ENCODE measurements at places on chromosomes 11 and 22.

DNA sequence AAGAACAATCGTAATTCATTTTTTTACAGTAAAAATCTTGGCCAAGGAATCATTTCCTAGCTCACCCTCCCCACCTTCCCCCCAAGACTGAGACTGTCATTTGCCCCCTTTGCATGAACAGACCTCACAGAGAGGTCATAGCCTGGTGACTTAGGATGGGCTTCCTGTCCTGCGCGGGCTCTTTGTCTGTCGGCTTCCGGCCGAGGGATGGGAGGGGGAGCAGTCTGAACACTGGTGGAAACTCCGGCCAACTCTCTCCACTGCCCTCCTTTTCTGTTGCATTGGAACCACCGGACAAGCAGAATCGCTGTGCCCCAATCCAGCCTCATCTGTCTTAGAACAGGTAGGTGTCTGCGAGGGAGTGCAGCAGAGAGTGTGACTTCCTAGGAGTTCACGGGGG is 41.7 kb downstream of the TEAD1 start:
- no peak for DNase-seq

GRCh38 chr11:104570078-104570701 is 328.1 kb downstream of the CASP12 start:
- DNase-seq = no peak

DNA sequence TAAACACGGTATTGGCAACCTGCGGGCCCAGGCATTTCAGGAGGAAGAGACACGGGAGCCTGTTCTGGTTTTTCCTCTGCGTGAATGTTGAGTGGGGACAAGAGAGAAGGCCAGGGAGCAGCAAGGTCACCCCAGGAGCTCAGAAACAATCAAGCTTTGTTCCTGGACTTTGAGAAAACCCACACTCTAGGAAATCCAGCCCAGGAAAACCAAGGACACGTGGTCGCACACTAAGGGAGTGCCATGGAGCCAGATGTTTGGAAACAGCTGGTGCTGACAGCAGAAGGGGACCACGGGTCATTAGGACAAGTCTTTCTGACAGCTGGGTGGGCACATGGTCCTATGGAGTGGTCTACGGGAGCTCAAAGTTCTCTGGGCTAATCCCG is 44.1 kb downstream of the MYH9 start:
- DNase-seq = no peak

GRCh38 chr11:43925932-43926505 is 16.4 kb upstream of the C11orf96 start:
- DNase-seq = no peak

GRCh38 chr11:13277768-13278608 is at the start of gene BMAL1:
Gene BMAL1 (plus strand): TSS chr11:13277790. CDS start chr11:13354309, 76,519 bp downstream.
- no peak for DNase-seq

- no peak for DNase-seq
These were observed 331.4 kb downstream of the LARGE1 start for GRCh38 chr22:33588860-33589259.

- no peak for DNase-seq
These were observed 9.7 kb downstream of the MTNR1B start for GRCh38 chr11:92979176-92979575.

DNA sequence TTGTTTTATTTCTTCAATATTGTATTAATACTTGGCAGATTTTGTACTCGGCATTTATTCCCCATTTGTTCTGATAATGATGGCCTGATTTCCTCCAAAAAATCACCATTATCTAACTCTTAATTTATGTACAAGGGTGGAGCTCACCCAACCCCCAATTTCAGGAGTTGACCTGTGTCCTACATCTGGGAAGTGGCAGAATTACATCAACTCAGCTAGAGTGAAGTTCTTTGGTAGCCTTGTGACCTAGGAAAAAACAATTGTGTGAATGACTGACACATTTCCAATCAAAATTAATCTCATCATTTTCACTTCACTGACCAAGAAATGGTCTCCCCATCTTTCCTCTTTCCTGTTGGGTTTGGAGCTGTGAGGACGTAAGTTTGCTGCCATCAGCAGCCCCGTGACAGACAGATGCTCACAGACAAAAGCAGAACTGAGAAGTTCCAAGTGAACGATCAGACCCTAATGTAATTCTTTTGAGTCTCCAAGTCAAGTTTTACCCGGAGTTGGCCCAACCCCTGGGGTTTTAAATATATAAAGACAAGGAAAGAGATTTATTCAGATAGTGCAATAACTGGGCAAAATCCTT is 16.6 kb upstream of the MS4A6E start:
- DNase-seq = no peak

- no peak for DNase-seq
These were observed 82.3 kb upstream of the PHOX2A start for GRCh38 chr11:72326151-72326848.

GRCh38 chr22:28405588-28405987 is 274.1 kb downstream of the TTC28 start:
- no peak for DNase-seq

- DNase-seq = no peak
These were observed 73.2 kb upstream of the TCF20 start for GRCh38 chr22:42343531-42344081.

DNA sequence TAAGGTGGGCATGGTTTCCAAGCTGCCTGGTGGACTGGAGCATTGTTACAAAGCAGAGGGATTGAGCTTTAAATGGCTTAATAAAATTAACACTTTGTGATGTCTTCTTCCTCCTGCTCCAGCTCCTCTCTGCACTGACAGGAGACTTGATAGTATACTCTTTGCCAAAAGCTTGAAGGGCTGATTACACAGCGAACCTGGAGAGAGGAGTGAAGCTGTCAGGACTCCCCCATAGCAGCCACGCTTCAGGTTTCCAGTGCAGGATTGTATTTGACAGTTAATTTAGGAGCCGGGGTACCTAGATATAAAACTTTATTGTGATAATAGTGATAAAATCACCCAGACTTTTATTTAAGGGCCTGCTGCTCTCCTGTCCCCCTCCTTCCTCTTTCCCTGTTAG is 50.0 kb downstream of the TRIM44 start:
- DNase-seq = no peak

- no peak for DNase-seq
These were observed 42.1 kb upstream of the SEZ6L start for GRCh38 chr22:26127126-26127525.

DNA sequence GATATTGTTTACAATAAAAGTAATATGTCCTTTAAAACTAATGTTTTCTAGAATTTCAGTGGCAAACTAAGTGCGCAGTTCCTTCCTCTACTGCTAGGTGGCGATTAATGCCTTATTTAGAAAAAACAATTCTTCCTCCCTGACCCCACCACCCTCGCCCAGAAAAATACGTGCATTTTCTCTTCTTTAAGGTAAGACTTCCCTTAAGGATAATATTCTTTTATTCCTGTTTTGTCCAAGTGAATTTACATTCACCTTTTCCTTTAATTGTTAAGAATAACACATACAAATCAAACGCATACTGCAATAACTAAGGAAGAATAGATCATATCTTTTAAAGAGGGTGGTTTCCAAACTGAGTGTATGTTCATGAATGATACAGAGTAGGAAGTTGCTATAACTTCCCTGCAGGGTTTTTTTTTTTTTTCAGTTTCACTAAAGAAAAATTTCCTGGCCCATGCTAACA is 17.0 kb upstream of the PSMA1 start:
- peak; percentile 72 for DNase-seq
